ENCODE measurements at places on chromosomes 12 and 14.

- no peak for DNase-seq
Observed at GRCh38 chr12:88399811-88400210, 180.5 kb downstream of the KITLG start.

GRCh38 chr12:3337944-3338343, 153.1 kb upstream of the PRMT8 start:
- DNase-seq = no peak

DNA sequence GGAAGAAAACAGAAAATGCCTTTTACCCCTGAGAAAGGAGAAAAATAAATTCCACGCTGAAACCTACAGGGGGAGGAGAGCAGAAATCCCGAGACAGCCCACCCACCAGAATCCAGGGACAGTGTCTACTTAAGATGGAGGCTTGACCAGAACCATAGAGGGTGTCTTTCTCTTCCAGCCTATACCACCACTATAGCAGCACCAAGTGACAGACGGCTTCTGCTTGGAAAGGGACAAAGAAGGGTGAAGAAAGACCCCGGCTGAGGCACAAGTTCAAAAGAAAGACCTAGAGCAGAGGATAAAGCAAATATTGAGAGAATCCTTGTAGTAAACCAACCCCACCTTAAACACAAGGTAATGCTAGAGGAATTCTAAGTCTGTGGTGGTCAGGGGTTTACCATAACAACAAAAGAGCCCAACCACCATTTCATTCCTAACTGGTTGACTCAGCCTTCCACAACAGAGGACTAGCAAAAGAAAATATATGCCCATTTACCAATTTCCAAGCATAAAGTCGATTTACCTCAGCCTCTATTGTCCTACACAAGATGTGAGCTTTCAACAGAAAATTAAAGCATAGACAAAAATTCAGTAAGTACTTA, 105.3 kb upstream of the FOXG1 start:
- no peak for DNase-seq

DNA sequence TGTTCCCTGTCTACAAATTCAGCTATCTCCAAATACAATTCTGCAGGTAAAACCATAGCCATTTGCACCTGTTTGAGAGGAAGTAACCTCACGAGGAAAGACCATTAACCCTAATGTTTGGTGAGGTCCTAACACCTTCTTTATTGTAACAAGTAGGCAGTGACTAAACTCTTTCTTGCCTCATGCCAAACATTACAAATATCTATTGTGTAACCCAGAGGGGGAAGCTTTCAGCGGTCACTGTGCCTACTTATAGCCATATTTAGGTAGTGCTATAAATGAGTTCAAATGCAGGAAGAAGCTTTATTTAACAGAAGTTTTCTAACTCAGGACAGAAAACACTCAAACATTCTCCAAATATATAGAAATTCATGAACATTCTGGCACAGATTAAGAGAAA, 252.7 kb downstream of the LRFN5 start:
- no peak for DNase-seq

DNA sequence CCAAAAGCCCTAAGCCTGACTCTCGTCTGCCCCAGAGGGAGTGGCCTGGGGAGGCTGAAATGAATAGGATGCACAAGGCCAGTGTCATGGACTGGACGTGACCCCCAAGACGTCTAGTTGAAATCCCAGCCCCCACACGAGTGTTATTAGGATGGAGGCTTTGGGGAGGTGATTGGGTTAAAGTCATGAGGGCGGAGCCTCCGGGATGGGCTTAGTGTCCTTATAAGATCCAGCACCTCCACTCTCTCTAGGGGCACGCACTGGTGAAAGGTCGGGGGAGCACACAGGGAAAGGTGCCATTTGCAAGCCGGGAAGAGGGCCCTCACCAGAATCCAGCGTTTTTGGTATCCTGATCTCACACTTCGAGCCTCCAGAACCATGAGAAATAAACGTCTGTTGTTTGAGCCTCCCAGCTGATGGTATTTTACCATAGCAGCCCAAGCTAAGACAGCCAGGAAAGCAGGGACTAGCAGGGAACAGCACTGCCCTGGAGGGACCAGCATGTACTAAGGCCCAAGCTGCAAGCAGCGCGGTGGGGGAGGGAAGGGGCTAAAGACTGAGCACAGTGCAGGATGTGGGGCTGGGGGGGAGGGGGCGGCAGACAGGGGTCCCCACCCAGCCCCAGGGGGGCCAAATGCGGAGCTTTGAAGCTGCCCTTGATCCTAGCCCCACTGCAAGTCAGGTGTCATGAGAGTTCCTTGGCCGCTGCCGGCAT, 78.3 kb upstream of the NCOR2 start:
- no peak for DNase-seq

DNA sequence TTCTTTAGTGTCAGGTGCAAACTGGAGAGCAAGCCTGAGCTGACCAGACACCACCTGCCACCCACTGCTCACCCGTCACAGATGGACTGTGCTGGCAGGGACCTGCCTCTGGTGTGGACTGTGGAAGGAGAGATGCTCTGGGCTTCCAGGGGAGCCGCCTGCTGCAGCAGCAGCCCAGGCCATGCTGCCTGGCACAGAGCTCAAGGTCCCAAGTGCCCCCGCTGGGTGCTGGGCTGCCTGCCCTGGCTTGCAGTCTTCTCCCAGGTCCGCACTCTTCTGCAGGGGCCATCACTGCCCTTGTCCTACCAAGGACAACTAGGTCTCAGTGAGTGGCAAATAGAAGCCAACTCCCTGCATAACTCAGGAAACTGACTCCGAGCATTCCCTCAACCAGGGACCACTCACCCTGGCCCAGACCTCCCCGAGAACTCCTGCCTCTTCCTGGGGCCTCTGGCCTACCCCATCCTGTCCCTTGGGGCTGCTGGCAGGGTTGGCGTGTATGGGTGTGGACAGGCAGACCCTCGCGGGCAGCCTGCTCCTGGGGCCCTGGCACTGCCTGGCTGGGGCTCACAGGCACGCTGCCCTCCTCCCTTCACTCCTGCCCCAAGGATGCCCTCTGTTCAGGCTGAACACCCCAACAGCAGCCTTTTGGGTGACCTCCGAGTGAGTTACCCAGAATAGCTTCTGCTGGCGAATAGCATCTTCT, 9.3 kb downstream of the AMN start:
- no peak for DNase-seq

DNA sequence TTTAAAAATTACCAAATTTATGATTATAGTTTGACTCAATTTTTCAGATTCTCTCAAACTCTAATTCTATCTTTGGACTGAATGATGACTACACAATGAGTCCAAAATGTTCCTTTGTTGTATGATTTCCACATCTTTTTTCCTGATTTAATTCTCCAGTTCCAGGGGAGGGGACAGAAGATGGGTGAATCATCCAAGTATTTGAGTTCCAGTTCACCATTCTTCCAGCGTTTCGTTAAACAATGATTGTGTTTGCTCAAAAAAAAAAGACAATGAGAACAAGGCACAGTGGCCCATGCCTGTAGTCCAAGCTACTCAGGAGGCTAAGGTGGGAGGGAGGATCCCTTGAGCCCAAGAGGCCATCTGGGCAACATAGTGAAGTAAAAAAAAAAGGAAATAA, 23.8 kb downstream of the BAZ1A start:
- DNase-seq = no peak

DNA sequence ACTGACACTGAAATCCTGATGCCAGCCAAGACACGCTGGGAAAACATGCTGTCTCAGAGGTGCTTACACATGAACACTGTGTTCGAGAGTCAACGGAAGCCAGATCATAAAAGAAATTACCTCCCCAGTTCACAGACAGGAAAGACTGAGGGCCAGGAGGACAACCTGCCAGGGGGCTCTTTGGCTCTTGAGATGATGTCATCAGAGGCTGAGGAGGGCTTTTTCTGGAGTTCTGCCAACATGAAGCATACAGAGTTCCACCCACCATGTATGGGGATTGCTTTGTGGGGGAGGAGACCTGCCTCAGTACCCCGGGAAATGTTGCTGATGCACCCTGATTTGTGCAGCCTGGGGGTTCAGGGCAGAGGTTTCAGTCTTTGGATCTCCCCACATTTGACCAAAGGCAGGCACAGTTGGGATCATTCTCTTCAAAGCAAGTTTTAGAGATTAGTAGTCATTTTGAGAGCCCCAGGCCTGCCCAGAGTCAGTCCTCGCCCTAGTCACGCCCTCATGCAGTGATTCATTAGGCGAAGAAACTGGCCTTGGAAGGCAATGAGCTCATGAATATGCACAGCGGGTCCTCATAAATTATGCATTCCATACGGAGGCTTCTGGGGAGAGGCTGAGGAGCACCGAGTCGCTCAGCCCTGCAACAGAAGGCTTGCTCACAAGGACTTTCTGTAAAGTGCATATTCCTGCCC, 34.9 kb upstream of the EML1 start:
- no peak for DNase-seq

DNA sequence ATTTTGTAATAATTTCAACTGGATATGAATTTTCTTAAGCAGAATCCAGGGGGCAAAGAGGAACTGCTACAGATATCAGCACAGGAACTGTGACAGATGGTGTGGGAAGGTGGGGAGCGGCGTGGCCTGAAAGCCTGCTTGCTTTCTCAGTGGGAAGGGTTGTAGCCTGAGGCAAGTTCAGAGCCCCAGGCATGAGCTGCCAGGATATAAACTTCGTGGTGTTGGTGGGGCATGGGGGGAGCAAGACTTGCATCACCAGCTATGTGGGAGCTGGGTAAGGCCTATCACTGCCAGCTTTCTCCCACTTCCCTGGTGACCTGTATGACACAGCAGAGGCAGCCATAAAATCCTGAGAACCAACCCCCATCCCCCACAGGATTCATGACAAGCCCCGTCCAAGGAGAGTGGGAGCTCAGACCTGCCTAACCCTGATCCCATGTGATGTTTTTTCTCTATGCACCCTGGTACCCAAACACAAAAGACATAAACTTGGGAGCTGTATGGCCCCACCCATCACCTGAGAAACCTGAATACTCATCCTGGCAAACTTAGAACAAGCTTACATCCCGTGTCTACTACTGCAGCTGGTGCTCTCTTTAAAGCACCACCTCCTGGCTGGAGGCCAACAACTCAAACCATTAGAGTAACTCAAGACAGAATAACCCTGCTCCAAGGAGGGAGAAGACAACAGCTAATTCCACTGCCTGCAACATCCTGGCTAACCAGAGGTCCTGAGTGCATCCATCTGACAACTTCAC, 16.5 kb downstream of the CLEC1A start:
- DNase-seq = no peak

GRCh38 chr14:52703225-52703624, 3.8 kb upstream of the PSMC6 start:
- no peak for DNase-seq

DNA sequence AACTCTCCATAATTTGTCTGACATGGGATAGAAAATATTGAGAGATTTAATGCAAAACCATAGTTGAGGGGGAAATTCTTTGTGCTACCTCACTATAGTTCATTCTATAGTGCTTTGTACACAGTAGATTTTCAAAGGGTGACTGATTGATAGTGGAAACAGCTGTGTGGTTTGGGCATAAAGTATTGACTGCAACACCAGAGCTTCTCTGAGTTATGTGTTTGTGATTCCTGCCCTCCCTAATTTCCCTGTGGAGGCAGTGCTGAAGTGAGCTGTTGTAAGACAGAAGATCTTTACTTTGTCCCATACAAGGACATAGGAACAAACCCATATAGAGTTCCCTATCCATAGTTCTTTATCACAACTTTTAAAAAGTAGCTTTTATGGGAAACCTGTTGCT, 47.1 kb downstream of the PTPRQ start:
- DNase-seq = no peak

GRCh38 chr12:110861729-110862128, 14.9 kb downstream of the CCDC63 start:
- DNase-seq = no peak

DNA sequence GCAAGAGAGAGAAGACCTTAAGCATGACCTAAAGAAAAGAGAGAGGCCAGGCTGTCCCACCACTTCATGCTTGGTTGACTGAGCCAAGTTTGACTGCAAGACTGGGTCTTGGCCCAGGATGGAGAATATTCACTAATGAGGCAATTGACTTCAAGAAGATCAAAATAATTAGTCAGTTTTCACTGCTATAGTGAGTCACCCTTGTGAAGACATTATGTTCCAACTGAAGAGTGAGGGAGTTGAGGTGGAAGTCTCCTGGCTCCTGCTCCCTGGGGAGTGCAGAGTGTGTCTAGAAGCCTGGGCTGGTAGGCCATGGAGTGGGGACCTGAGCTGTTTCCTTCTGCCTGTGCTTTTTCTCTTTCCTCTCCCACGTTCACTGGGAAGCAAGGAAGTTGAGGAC, 117.6 kb downstream of the CACNA1C start:
- DNase-seq = no peak

DNA sequence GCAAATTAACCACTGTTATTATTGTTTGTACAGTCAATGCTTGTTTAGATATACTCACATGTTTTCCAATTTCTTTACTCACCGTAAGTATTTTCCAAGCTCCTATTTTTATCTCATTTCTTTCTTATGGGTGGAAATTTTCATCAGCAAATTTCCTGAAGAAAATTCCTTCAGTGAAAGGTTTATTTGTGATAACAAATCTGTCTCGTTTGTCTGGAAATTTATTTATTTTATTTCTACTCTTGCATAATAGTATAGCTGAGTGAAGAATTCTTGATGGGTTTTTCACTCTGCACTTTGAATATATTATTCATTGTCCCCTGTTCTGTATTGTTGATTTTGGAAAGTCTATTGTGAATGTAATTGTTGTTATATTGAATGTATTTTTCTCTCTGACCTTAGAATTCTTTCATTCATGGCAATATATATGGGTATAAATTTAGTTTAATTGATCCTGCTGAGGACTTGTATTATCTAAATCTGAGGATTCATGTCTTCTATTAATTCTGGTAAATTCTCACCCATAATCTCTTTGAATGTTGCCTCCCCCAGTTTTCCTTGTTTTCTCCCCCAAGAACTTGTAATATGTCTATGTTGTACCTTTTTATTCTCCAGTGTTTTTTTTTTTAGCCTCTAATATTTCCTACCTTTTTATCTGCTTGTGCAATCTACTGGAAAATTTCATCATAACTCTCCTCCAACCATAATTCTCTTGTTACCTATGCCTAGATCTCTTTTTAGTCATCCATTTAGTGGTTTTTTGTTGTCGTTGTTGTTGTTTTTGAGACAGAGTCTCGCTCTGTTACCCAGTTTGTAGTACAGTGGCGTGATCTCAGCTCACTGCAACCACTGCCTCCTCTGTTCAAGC, 21.6 kb upstream of the HOXC13 start:
- no peak for DNase-seq

GRCh38 chr14:28673056-28673455, 93.5 kb upstream of the FOXG1 start:
- DNase-seq = no peak

DNA sequence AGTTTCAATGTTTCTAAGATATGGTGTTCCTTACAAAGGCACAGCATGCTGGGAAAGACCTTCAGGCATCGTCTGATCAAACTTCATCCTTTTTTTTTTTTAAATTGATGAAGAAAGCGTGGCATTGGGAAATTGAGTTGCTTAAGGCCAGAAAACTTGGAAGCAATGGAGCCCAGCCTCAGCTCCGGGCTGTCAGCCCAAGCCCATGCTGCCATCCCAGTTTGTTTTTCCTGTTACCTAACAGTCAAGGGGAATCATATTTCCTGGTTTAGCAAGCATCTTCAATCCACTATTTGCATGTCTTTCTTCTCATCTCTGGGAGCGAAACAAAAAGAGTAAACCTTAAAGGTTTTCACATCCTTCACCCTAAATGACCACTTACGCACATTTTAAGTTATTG, 200.2 kb downstream of the CHST11 start:
- no peak for DNase-seq
